Peyer's patch (tissue), 4 donors: ENCODE measurements at places on chromosomes 2 and 18.

GRCh38 chr2:241535871-241536655 lies 22.5 kb upstream of the BOK start:
- no peak for DNase-seq

- no peak for DNase-seq
Measured at GRCh38 chr18:64692826-64693225, 543.9 kb upstream of the LINC00305 start.

- no peak for DNase-seq
Measured at GRCh38 chr2:143262389-143262788, 133.2 kb downstream of the ARHGAP15 start.

GRCh38 chr18:23259701-23260681 lies 124.7 kb downstream of the CABLES1 start:
- peak; percentile 79 for DNase-seq

DNA sequence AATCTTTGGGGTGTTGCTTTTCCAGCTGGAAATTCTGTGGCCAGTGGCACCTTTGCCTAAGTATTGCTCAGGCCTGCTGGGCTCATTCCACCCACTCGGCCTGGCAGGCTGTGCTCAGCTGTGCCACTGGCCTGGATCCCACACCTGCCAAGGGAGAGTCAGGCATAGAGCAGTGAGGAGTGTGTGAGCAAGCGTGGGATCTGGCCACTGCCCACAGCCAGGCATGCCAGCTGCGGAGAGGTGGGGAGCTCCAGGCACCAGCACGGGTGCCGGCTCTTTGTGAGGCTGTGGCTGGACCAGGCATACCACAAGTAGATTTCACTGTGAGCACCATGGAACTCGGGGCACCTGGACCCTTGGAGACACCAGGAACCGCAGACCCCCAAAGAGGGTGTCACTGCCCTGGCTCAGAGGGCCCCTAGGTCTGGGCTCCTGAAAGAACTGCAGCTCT lies 118.1 kb upstream of the MAP2 start:
- no peak for DNase-seq

GRCh38 chr2:159961037-159961436 lies 101.4 kb downstream of the PLA2R1 start:
- no peak for DNase-seq

DNA sequence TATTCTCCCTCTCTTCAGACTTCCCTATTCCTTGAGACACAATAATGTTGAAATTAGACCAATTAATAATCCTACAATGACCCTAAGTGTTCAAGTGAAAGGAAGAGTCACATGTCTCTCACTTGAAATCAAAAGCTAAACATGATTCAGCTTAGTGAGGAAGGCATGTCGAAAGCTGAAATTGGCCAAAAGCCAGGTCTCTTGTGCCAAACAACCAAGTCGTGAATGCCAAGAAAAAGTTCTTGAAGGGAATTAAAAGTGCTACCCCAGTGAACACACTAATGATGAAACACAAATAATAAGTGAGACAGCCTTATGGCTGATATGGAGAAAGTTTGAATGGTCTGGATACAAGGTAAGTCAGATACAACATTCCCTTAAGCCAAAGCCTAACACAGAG lies 115.4 kb downstream of the PXDN start:
- DNase-seq, result no peak

GRCh38 chr2:129698593-129698992 lies 280.9 kb upstream of the RAB6C start:
- DNase-seq, result no peak

DNA sequence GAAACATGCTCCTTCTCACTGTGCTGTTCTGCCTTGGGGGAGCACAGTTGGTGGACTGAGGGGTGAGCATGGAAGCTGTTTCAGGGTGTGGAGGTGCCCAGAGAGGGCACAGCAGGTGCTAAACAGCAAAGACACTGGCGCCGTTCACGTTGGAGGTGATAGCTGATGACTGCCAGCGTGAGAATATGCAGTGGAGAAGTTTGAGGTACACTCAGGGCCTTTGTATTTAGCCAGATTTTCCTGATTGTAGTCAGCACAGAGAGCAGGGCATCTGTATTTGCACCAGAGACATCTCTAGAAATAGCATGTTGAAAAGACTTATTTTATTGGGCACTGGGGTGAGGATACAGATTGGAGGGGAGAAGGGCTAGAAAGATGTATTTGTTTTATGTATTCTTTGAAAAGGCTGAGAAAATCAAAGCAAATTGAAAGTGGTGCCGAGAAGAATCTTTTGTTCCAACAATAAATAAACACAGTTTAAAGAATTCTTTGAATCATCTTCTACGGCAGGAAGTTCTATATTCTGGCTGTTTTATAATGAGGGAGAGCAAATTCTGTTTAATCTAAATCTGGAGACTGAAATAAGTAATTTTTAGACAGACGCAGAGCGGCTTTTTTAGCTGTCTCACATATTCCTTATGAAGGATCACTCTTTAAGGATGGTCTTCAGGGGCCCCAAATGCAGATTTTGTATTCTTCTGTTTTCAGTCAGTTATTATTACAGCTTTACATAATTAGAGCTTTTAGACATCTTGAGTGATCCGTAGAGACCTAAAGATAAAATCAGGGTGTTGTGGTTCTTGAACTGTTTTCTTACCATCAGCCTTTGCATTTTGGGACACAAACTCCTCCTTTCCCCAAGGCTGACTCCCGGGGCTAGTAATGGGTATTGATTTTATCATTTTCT lies 7.1 kb downstream of the ZNF532 start:
- no peak for DNase-seq

DNA sequence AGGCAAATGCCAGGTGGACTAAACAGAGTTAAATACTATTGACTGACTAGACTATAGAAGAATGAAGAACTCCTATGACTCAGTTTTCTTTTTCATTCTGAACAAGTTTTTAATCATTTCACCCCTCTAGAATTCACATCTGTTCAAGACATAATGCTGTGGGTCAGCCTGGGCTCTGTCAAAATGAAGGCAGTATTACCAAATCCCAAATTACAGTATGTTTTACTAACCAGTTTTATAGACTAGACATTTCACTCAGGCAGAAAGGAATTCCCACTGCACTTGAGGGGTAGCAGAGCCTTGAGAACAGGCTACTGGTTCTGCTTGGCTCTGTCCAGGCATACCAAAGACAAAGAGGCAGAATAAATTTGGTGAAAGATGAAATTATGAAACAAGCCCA lies 511.7 kb downstream of the EPHA4 start:
- no peak for DNase-seq

- peak; percentile 56 for DNase-seq
Measured at GRCh38 chr2:230865307-230865765, 594 bp downstream of the ITM2C start.

GRCh38 chr18:74387383-74387782 lies 69.7 kb downstream of the DIPK1C start:
- no peak for DNase-seq

GRCh38 chr2:122737429-122738077 lies 982.1 kb downstream of the TSN start:
- no peak for DNase-seq

GRCh38 chr2:229818230-229818629 lies 103.6 kb downstream of the TRIP12 start:
- DNase-seq, result no peak

DNA sequence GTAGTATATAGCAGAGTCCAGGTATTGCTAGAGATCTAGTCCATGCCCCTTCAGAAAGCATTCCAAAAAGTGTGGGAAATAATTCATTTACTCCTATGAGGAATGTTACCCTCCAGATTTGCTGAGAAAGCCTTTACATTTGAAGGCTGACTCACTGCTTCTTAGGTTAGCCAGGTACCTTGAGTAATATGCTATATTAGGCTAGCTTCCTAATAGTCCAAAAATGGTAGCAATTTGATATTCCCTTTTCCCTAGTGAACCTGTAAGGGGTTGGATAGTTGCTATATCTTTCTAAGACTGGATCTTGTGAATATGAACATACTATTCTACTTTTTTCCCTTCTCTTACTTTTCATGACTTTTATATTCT lies 63.6 kb downstream of the SPOPL start:
- no peak for DNase-seq

DNA sequence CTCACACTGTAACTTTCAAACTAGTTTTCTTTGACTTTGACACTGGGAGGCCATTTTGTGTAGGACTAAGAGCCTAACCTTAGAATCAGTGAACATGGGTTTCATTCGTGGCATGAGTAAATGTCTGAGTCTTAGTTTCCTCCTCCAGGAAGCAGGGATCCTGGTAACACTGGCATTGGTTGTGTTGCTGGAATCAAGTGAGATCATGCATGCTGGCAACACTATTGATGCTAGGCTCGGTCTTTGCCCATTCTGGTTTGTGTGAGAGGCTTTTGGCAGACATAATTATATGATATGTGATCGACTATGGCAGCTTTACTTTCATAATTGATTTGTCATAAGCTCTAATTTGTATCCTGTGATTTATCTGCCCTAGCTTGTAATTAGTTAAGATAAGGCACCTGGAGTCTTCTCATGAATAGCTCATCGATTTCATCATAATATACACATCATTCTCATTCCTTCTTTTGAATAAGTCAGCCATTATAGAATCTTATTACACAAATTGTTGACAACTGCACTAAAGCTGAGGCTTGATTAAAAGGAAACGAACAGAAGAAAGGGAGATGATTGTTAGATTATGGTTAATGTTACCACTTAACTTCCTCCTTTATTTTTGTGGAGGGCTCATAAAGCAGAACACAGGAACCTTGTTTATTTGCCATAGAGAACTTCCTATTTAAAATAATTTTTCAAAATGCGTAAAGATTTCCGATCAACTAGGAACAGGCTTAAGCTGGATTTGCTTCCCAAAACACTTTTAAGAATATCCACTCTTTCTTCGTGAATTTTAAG lies 12.6 kb downstream of the PPP1R1C start:
- DNase-seq, result no peak

DNA sequence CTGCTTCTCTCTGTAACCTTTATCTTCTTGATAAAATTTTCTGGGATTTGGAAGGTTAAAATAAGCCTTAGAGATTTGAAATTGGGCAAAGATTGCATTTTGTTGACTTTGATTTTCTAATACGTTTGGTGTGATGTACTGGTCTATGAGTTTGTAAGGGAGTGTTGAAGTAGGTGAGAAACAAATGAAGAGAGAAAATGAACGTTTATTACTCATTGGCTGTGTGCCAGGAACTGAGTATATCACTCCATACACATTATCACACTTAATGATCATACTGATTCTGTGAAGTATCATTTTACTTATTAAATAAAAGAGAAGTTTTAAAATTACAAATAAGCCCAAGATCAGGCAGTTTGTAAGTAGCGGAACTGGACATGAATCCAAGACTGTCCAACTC lies 795.1 kb upstream of the ZEB2 start:
- DNase-seq, result no peak

GRCh38 chr2:151576080-151576479 lies 158.2 kb downstream of the NEB start:
- DNase-seq, result no peak

DNA sequence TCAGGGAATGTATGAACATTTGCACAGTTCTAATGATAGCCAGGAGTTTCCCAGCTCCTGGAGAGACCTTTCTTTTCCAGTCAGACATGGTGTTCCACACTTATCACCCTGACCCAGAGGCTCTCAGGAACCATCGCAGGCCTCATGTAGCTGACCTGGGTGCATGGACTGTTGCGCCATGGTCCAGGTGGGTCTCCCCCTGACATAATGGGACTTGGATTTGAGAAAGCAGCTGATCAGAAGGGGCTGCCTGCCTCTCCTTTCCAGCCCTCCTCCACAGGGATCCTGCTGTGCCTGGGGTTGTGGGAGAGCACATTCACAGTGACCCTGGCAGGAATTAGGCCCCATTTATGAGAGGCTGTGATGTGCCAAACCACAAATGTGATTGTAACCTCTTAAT lies 133.4 kb upstream of the ALPP start:
- DNase-seq, result no peak

GRCh38 chr18:12296457-12296856 lies 11.6 kb upstream of the TUBB6 start:
- DNase-seq, result no peak

DNA sequence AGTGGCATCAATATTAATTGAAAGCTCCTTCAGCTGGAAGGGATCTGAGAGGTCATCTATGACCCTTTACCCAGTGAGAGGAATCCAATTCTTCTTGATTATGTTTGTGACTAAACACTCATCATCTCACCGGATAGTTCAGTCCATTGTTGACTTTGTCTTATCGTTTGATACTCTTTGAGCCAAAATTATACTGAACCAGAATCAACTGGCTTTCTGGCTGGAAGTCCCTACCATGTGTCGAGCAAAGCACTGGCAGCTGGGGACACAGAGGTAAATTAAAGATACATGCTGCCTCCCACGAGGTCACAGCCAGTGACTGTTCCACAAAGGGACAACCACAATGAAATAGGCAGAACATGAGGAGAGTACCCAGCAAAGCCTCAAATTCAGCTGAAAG lies 91.4 kb upstream of the FHL2 start:
- no peak for DNase-seq

DNA sequence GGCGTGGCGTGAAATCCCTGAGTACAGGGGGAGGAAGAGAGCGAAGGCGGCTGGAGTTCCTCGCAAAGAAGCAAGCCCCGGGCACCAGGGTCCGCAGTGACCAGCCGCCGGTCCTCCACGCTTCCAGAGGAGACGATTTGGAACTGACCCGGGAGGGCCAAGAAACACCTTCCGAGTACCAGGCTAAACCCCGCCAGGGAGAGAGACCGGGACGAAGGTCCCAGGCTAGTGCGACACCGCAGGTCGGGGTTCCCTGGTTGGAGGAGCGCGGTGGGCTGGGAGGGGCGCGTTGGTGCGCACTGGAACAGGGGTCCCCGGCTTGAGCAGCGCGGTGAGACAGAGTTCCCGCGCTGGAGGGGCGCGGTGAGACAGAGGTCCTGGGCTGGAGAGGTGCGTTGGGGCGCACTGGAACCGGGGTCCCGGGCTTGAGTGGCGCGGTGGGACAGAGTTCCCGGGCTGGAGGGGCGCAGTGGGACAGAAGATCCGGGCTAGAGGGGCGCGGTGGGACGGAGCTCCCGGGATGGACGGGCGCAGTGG lies 901 bp downstream of the WDFY1 start:
- peak; percentile 41 for DNase-seq

GRCh38 chr18:50447952-50448351 lies 73.1 kb downstream of the SKA1 start:
- DNase-seq, result no peak

- no peak for DNase-seq
Measured at GRCh38 chr2:1632002-1632348, 112.3 kb downstream of the PXDN start.

GRCh38 chr2:168703926-168704325 lies 98.5 kb upstream of the NOSTRIN start:
- DNase-seq, result no peak

GRCh38 chr2:236852977-236853374 lies 232.7 kb upstream of the COPS8 start:
- no peak for DNase-seq

DNA sequence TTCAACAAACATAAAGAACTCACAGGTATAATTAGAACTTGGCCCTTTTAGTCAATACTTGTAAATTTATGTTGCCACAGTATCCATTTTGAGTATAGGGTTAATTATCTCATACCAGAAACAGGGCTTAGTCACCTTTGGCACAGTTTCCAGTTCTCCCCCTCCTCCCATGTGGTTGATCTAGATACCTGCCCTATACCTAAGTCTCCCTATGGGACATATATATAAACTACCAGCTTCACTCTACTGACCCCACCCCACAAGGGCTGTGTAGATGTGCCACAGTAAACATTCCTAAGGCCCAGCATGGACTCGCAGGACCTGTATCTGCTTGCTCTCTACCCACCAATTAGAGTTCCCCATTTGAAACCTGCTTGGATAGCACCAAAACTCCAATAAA lies 371.7 kb upstream of the RND3 start:
- no peak for DNase-seq
